Skin of body (tissue), 3 donors: ENCODE measurements at places on chromosomes 16 and 17.

DNA sequence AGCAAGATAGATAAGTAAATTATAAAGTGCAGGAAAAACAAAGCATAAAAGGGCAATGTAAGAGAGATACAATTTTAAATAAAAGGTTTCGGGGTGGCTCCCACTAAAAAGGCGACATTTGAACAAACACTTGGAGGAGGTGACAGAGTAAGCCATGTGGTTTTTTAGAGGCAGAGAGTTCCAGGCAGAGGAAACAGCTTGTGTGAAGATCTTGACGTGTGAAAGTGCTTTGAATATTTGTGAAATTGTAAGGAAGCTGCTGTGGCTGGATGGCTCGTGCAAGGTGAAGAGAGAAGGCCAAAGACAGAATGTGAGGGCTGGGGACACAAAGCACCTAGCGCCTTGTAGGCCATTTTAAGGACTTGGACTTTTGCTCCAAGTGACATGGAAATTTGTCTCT, 28.6 kb upstream of the HYDIN start:
- no peak for DNase-seq

DNA sequence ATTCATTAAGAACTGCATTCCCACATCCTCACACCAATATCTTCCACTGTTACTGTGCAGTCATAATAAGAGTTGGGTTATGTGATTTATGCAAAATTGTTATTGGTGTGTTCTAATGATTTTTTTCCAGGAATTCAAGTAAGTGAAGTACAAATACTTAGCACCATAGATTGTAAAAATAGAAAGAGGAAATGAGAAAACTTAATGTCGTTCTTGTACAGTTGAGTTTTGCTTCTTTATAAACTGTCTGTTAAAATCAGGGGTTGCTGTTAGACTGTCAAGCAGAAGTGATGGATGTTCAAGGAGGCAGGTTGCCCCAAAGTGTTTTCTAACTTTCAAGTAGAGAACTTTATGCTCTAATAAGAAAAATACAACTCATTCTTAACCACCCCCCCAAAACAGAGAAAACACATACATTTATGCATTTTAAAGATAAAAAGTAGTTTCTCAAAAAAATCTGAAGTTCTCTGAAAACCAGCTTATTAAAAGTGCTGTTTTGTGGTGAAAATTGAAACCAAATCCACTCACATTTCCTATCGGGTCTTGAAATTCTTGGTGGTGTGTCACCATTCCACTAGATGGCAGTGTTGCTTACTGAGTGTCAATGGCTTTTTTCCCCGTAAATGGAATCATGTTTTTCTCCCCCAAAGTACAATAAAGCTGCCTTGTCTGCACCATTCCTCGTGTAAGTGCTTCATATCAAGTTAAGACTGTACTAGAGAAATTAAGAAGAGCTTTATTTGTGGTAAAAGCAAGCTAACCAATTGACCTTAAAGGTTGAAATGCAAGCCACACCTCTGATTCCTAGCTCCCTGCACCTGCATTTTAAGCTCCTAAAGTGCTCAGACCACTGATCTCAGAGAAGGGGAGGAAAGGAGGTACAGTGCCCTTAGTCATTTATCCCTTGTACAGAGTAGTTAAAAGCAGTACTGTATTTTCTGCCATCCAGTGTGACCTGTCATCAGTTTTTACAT, 4.7 kb upstream of the IGSF6 start:
- DNase-seq: peak; percentile 22

GRCh38 chr16:15866451-15866850, 9.6 kb upstream of the MYH11 start:
- DNase-seq: no peak

GRCh38 chr16:10013364-10013763, 168.9 kb downstream of the GRIN2A start:
- no peak for DNase-seq

DNA sequence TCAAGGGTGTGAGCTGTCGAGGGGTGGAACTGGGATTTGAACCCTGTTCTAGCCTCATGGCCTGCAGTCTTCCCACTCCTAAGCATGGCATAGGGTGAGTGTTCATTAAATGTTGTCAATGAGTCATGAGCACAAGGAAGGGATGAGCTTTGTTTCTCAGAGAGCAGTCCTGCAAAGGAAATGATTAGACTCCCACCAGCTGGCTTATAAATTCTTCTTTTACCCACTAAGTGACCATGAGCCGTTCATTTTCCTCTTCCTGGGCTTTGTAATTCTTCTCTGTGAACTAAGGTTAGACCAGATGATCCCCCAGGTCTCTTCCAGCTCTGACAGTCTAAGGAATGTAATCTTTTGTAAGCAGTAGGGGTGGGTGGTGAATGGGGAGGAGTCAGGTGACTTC, 47.9 kb upstream of the HNF1B start:
- no peak for DNase-seq

DNA sequence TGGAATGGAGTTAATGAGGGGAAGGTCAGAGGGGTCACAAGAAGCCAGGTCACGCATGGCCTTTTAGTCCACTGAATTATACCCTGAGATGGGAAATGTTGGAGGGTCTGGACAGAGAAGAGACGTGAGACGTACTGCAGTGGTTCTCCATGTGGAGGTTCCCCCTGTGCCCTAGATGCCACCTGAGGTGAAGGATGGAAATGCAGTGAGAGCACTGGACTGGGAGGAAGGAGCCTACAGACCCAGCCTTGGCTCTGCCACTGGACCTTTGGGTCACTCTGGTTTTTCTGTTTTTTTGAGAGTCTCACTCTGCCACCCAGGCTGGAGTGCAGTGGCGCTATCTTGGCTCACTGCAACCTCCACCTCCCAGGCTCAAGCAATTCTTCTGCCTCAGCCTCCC, 1.8 kb upstream of the PLSCR3 start:
- DNase-seq: no peak

DNA sequence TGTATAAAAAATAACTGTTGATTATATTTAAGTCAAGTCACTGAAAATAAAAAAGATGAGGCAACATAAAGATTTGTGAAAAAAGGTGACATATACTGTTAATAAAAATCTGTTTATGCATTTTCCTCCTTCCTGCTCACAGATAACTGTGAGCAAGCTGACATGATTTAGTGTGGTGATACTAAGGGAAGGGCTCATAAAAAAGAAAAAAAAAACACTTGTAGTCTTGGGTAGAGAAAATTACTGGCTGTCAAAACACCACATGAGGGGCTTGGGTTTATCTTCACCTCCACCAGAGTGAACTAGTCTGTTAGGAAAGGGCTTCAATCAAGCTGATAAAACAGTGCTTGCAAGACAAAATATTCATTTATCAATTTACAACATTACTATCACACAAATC, 247.6 kb downstream of the CNTNAP4 start:
- DNase-seq: no peak

GRCh38 chr17:47733047-47733673, at the start of gene TBX21:
Gene TBX21 (plus strand): TSS chr17:47733236. CDS start chr17:47733455, 219 bp downstream.
- no peak for DNase-seq
